NCI-H1694 (cell line): ENCODE measurements at places on chromosomes 1 and 21.

DNA sequence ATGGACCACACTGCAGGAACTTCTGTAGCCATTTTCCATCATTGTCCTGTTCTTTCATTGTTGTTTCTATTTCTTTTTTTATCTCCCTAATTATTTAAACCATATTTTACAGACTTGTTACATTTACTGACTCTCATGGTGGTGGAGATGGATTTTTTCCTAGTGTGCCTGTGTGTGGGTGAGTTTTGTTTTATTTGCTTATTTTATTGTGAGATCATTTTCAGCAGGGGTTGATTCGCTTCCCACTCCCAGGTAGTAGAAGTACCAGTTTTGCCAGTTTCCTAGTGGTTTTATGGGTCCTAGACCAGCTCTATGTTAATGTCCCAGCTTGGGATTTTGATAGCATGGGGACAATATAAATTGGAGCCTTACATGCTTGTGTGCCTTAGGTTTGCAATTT, 80.0 kb upstream of the BACH1 start:
- DNase-seq = no peak

DNA sequence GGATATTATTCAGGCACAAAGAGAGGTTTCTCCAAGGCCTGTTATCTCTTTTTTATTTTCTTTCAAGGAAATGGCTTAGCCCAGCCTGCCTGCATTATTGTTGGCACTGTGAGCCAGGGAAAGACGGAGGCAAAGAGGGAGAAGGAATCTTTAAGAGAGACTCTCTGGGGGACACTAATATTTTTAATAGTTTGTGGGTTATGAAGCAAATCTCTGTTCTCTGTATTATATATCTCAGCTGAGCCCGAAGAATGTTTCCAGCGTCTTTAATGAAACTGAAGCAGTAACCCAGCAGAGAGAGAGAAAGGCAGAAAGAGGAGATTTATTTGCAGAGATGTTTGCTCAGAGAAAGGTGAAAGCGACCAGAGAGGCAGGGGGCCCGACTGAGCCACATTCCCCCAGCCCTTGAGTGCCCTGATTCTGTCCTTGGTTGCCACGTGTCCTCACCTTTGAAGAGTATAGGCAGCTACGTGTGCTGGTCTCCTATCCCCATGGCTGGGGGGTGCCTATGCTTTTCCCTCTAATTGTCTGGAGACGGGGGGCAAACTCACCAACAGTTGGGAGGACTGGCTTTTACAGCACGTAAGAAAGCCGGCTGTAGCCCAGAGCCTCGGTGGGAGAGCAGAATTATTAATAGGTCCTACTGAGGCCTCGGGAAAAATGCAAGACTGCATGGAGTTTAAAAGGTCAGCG, 166.4 kb downstream of the TRABD2B start:
- DNase-seq = no peak

GRCh38 chr1:19759740-19760089, 40.0 kb downstream of the TMCO4 start:
- DNase-seq = no peak

- no peak for DNase-seq
These were observed 714.9 kb upstream of the CXADR start for GRCh38 chr21:16797966-16798365.

GRCh38 chr1:232183266-232183800, 446.6 kb downstream of the SIPA1L2 start:
- peak; percentile 60 for DNase-seq

GRCh38 chr1:29944253-29944905, 708.1 kb downstream of the PTPRU start:
- DNase-seq = no peak

GRCh38 chr1:94096797-94097549, 24.0 kb downstream of the ABCA4 start:
- DNase-seq = no peak

DNA sequence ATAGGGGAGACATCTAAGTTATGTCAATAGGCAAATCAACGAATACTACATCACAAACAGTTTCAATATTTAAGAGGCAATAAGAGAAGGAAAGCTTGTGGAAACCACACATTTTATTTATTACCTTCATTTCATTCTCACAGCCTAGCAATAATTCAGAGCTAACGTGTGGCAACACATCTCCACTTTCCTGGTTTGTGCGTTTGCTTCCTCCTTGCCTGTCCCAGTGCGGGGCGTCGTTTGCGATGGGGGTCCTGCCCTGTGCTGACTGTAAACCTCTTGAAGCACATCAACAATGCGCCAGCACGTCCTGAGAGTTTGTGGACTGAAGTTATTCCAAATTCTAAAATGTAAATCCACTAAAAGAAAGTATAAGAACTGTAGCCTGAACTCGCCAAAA, 14.4 kb upstream of the VPS26C start:
- DNase-seq = no peak
